Osteocyte (in vitro differentiated cells): ENCODE measurements at places on chromosomes 3 and 15. TPM values are rescaled to one million over a fixed set of nuclear protein-coding genes. Genes with fewer than 3 reads are reported as not detected.

GRCh38 chr3:169215461-169216352 lies 447.8 kb downstream of the MECOM start:
- no peak for DNase-seq
- no peaks in the 10 kb centered on the region for H3K27me3 ChIP-seq
- peaks cover 12% of the 10 kb centered on the region for H3K4me1 ChIP-seq
- no peaks in the 10 kb centered on the region for H3K36me3 ChIP-seq
- H3K4me3 ChIP-seq = no peak overlapping the region

GRCh38 chr3:28118087-28118486 lies 123.3 kb upstream of the CMC1 start:
- no peaks in the 10 kb centered on the region for H3K4me1 ChIP-seq
- H3K36me3 ChIP-seq = no peaks in the 10 kb centered on the region
- H3K27me3 ChIP-seq = peaks cover 11% of the 10 kb centered on the region
- H3K4me3 ChIP-seq = no peak overlapping the region

Gene TP63
- total RNA-seq = 0.16 and 0.29 TPM in 2 replicates

DNA sequence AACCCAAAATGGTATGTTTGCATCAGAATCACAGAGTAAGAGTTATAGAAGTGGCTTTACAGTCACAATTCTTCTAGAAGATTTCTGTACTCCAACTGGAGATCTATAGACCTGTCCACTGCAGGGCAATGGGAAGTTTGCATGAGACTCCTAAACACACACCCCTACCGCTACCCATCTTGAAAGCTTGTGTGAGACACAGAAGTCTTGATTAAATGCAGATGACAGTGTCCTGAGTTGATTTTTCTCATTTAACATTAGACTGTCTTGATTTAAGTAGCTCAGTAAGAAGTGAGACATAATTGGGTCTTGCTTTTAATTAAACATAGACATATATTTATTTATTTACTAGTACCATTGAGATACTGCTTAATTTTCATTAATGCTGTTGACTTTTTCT lies 54.4 kb downstream of the CD47 start:
- H3K4me1 ChIP-seq = no peaks in the 10 kb centered on the region
- peaks cover 5% of the 10 kb centered on the region for H3K36me3 ChIP-seq
- no peaks in the 10 kb centered on the region for H3K27me3 ChIP-seq
- H3K27ac ChIP-seq = no peak overlapping the region
- no peak for DNase-seq

DNA sequence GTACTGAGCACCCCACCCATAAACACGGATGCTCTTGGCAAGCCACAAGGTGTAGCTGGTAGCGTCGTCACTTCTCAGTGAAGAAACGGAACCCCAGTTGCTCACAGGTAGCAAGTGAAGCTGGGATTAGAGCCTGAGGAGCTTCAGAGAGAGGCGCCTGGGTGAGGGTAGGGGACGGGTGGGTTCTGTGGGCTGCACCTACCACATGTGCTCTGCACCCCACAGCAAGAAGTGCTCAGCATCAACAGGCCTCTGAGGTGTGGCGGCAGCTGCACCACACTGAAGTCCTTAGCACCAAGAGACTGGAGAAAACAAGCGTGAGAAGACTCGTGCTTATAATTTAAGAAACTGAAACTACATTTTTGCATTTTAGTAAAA lies 9.8 kb downstream of the MAP6D1 start:
- no peaks in the 10 kb centered on the region for H3K4me1 ChIP-seq
- H3K36me3 ChIP-seq = peaks cover 15% of the 10 kb centered on the region
- H3K27ac ChIP-seq = no peak overlapping the region
- H3K4me3 ChIP-seq = no peak overlapping the region
- no peaks in the 10 kb centered on the region for H3K27me3 ChIP-seq

Gene BFSP2
- total RNA-seq = not detected in 2 replicates

Gene MON1A
- total RNA-seq = 12.8 and 13.8 TPM in 2 replicates

DNA sequence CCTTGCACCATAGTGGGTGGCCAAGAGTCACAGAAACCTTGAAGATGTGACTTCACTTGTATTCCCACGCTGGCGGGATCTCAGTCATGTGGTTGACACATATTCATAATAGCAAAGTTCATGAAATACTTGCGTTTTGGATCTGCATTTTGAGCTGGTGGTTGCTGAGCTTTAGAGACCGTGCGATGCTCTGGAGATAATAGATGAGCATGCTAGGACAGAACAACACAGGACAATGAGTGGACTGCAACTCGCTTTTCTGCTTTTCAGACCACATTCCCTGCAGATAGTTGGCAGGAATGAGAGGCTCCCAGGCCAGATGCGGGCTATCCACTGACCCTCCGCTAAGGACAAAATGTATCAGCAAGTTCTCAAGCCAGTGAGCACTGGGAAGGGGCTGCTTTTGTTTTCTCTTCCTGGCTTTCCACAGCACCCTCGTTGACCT lies 13.8 kb upstream of the STARD5 start:
- no peaks in the 10 kb centered on the region for H3K36me3 ChIP-seq
- H3K27me3 ChIP-seq = peaks cover 14% of the 10 kb centered on the region
- DNase-seq = peak; percentile 46

DNA sequence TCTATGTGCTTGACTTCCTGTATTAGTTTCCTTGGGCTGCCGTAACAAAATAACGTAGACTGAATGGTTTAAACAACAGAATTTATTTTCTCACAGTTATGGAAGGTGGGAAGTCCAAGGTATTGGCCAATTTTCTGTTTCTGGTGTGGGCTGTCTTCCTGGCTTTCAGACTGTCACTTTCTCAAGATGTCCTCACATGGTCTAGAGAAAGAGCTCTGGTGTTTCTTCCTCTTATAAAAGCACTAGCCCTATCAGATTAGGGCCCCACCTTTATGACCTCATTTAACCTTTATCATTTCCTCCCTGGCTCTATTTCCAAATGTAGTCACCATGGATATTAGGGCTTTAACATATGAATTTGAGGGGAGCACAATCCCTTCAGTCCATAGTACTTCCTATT lies 54.6 kb downstream of the SPRED1 start:
- no peaks in the 10 kb centered on the region for H3K27me3 ChIP-seq
- H3K36me3 ChIP-seq = peaks cover 37% of the 10 kb centered on the region
- H3K4me1 ChIP-seq = peaks cover 15% of the 10 kb centered on the region
- no peak for DNase-seq
- H3K27ac ChIP-seq = no peak overlapping the region
- H3K4me3 ChIP-seq = no peak overlapping the region

DNA sequence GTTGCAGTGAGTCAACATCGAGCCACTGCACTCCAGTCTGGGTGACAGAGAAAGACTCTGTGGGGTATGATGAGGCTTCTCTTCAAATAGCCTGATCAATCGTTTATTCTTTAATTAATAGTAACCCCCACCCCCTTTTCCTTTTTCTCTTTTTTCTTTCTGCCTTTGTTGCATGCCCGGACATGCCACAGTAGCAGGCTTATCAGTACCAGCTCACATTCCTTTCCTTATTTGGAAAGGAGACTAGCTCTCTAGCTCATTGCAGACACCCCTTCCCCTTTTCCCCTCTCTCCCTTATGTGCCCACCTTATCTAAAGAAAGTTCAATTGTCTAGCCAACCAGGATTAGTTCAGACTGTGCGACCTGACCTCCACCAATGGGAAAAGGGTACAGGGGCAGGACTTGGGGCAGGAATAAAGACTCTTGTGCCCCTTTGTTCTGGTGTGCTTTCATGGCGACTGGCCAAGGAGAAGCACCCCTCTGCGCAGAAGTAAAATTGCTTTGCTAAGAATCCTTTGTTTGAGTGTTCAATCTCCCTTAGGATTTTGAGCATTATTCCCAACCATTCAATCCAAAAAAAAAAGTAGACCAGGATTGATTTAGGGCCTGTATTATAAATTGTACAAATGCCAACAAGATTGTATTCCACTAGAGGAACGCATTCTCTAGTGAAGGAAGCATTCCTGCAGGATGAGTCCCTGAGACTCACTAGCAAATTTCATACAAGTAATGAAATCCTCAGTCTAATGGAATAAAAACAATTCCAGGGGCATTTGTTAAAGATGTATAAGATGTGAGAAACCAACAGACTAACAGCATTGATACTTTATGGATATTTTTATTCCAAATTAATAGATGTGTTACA lies 95.8 kb upstream of the SNRPN start:
- no peak for DNase-seq
- H3K27ac ChIP-seq = no peak overlapping the region
- no peaks in the 10 kb centered on the region for H3K4me1 ChIP-seq

DNA sequence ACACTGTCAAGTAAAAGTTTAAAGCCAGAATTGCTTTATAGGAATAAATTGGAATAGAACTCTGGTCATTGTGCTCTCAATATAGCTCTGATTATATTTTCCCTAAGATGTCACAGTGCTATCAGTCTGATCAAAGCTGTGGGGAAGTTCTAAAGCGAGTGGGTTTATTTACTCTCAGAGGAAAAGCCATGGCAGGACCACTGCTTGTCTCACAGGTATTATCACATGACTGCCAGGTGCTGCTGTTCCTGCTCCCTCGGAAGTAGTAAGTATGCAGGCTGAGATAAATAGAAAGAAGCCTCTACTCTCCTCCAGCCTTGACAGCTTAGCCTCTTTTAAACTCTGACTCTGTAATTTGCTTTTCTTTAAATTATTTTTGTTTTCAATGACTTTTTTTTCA lies 49.1 kb upstream of the UTS2B start:
- no peaks in the 10 kb centered on the region for H3K27me3 ChIP-seq
- H3K36me3 ChIP-seq = peaks cover 38% of the 10 kb centered on the region
- peaks cover 82% of the 10 kb centered on the region for H3K4me1 ChIP-seq
- DNase-seq = no peak
- no peak overlapping the region for H3K4me3 ChIP-seq

GRCh38 chr15:25416693-25417092 lies 22.1 kb downstream of the UBE3A start:
- H3K4me1 ChIP-seq = peaks cover 19% of the 10 kb centered on the region
- no peak for DNase-seq
- peaks cover 15% of the 10 kb centered on the region for H3K36me3 ChIP-seq
- no peak overlapping the region for H3K4me3 ChIP-seq
- no peaks in the 10 kb centered on the region for H3K27me3 ChIP-seq

DNA sequence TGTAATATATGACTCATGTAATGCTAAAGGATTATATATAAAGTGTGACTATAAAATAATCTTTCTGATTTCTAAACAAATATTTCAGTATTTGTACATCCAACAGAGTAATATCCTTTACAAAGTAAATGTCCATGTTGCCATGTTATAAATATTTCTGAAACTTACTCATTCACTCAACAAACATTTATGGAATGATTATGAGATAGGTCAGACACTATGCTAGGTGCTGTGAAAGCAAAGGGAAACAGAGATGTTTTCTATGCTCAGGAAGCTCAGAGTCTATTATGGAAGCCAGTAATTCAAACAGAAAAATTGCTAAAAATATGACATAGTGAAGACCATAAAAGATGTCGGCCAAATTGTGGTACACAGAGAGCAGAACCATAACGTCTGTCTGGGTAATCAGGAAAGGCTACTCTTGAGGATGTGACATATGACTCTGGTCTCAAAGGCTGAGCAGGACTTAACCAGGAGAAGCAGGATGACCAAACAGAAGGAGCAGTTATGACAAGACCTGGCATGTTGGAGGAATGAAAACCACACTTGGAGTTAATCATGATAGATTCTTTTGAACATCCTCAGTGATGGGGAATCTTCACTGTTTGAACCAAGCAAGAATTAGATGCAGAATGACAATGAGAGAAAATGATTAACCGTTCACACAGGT lies 39.0 kb upstream of the MYO5C start:
- no peak overlapping the region for H3K27ac ChIP-seq
- no peak overlapping the region for H3K4me3 ChIP-seq
- H3K27me3 ChIP-seq = no peaks in the 10 kb centered on the region
- H3K36me3 ChIP-seq = peaks cover 21% of the 10 kb centered on the region

DNA sequence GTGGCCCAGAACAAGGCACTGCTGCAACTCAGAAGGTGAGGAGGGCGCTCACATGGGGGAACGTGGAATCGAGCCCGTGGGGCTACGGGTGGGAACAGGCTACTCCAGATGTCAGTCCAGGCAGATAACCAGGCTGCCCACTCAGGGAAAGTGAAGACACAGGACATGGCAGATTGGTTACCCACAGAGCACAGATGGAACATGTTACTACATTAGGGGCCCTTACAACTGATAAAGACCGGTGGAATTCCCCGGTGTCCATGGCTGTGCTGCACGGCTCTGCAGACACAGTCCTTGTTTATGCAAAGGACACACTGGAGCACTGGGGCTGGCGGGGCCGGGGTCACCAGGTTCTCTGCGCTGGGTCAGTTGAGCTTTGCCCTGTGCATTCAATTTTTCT lies 36.9 kb downstream of the PCSK6 start:
- H3K27ac ChIP-seq = no peak overlapping the region
- no peaks in the 10 kb centered on the region for H3K4me1 ChIP-seq
- peaks cover 11% of the 10 kb centered on the region for H3K27me3 ChIP-seq
- H3K4me3 ChIP-seq = no peak overlapping the region
- H3K36me3 ChIP-seq = no peaks in the 10 kb centered on the region

GRCh38 chr3:158712443-158712842 lies 19.8 kb downstream of the RARRES1 start:
- H3K36me3 ChIP-seq = peaks cover 18% of the 10 kb centered on the region
- peaks cover 69% of the 10 kb centered on the region for H3K4me1 ChIP-seq
- H3K4me3 ChIP-seq = no peak overlapping the region
- H3K27me3 ChIP-seq = no peaks in the 10 kb centered on the region
- peak overlapping the region; percentile 86 for H3K27ac ChIP-seq

Gene P2RY12
- not detected in 2 replicates for total RNA-seq

- H3K4me3 ChIP-seq = no peak overlapping the region
- no peak overlapping the region for H3K27ac ChIP-seq
- peaks cover 26% of the 10 kb centered on the region for H3K4me1 ChIP-seq
- no peaks in the 10 kb centered on the region for H3K36me3 ChIP-seq
- peak; percentile 80 for DNase-seq
Observed at GRCh38 chr3:38459499-38460048, 5.9 kb downstream of the ACVR2B start.

DNA sequence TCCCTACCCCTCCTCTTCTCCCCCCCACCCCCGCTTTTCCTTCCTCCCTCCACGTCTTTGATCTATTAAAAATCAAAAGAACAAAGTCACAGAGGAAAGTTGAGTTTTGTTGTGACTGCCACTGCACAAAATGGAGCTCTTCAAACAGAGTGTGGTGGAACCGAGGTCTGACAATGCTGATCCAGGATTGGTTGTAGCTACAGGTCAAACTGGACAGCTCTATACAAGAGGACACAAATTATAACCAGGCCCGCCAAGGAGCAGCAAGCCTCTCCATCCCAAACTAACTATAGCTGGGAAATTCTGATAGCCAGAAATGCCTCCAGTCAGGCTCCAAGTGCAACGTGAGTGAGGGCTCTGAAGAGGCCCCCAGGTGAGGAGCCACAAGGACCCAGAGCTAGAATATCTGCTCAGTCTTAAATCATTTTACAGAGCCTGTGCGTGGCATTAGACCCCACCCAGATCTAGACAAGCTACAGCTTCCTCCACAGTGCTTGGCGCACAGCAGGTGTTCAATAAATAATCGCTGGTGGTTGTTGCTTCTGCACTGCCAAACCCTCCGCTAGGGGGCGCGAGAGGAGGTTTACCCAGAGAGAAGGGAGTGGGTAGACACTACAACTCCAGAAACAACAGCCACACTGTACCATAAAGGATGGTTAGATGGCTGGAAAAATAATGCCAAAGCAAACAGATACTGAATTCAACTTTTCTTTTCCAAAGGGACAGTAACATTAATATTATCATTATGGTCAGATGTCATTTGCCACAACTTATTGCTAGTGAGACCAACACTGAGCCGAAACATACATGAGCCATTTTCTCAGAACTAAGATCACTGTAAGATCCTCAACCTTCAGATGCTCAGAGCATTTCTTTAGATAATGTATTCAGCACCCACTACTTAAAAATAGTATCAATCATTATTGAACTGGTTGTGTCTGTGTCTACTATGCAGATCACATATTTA lies 44.6 kb downstream of the ZIC4 start:
- H3K27me3 ChIP-seq = peaks cover 85% of the 10 kb centered on the region
- peak overlapping the region; percentile 57 for H3K4me3 ChIP-seq
- no peak for DNase-seq
- peaks cover 5% of the 10 kb centered on the region for H3K4me1 ChIP-seq

- peaks cover 18% of the 10 kb centered on the region for H3K4me1 ChIP-seq
- H3K36me3 ChIP-seq = peaks cover 2% of the 10 kb centered on the region
- H3K4me3 ChIP-seq = no peak overlapping the region
Observed at GRCh38 chr15:60673918-60674558, 195.1 kb upstream of the ICE2 start.

Gene NPAP1
- not detected in 2 replicates for total RNA-seq

Gene LIPC
- total RNA-seq = not detected in 2 replicates
